ENCODE measurements at places on chromosomes 12 and 14.

- DNase-seq, result no peak
These were observed 15.9 kb downstream of the COL2A1 start for GRCh38 chr12:47988073-47989022.

DNA sequence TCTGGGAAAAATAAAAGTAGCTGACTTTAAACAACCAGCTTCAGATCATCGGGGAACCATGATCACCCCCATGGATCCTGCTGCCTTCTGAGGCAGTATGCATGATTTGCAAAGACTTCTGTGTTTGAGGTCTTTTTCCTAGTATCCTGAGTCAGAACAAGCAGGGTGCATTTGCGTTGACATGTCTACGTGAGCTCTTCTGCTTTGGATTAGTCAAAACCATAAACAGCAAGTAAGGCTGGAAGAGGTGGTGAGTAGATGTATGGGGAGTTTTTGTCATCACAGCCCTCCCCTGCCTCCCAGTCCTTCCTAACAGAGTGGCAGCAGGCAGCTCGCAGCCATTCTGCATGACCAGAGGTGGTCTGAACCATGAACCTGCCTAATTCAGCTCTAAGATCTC, 24.1 kb downstream of the PLEKHG7 start:
- no peak for DNase-seq

- DNase-seq, result no peak
These were observed 27.4 kb downstream of the OAS2 start for GRCh38 chr12:113005762-113006161.

DNA sequence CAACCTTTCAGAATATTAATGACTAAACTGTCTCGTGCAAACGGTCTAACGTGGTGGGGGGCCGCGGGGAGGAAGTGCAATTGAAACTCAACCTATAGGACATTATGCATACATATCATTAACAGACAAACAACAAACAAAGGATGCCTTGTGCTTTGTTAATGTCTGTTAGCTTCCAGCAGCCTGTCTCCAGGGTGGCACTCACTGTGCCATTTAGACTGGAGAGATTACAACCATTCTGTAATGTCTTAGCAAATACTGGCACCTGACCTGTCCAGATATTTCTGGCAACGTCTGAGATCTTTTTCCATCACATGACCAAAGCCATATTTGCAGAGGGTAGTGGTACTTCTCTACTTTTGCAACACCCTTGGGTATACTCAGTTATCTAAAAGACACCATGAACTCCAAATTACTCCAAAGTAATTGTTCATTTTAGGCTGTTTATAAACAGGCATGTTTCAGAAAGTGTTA, 11.6 kb downstream of the BHLHE41 start:
- no peak for DNase-seq

DNA sequence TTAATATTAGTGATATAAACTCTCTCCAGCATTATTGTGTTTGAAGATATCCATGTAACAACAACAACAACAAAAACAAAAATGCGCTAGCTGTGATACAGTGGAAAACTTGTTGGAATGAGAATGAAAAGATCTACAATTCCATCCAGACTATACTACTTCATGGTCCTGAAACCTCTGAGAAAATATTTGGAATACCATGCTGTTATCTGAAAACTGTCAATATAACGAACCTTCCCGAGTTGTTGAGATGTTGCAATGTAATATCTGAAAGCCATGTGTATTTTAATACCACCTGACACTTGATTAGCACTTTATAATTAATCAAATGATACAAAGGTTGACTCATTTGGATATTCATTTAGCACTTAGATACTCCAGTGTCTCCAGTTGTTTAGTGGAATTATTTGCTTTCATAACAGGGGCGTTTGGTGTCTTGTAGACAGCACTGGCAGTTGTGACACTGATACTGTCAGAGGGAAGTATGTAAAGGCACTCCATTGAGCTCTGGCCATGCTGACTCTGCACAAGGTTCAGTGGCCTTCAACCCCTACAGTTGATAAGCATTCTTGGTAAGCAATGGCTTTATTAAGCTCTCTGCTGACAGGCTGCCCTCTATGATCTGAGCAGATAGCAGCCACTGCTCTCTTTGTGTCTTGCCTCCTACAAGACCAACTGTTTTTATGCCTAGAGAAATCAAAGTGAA, 447.1 kb upstream of the SEL1L start:
- no peak for DNase-seq

DNA sequence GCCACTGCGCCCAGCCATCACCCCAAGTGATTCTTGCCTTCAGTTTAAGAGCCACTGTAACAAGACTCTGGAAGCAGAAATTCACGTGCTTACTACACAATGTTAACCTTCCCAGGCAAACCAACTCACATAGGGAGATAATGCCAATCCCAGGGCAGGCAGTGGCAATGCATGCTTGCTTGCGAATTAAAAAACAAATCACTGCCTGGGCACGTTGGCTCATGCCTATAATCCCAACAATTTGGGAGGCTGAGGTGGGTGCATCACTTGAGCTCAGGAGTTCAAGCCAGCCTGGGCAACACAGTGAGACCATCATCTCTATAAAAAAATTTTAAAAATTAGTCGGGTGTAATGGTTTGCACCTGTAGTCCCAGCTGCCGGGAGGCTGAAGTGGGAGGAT, 37.8 kb upstream of the P2RX4 start:
- no peak for DNase-seq

GRCh38 chr12:108260039-108260438, 79.1 kb downstream of the CMKLR1 start:
- DNase-seq, result no peak

- DNase-seq, result no peak
These were observed 41.5 kb upstream of the CCDC60 start for GRCh38 chr12:119292893-119293630.

- no peak for DNase-seq
These were observed 3.0 kb upstream of the GARIN2 start for GRCh38 chr14:67186172-67186768.

GRCh38 chr14:36955376-36955775, 217.0 kb downstream of the SLC25A21 start:
- DNase-seq, result no peak

DNA sequence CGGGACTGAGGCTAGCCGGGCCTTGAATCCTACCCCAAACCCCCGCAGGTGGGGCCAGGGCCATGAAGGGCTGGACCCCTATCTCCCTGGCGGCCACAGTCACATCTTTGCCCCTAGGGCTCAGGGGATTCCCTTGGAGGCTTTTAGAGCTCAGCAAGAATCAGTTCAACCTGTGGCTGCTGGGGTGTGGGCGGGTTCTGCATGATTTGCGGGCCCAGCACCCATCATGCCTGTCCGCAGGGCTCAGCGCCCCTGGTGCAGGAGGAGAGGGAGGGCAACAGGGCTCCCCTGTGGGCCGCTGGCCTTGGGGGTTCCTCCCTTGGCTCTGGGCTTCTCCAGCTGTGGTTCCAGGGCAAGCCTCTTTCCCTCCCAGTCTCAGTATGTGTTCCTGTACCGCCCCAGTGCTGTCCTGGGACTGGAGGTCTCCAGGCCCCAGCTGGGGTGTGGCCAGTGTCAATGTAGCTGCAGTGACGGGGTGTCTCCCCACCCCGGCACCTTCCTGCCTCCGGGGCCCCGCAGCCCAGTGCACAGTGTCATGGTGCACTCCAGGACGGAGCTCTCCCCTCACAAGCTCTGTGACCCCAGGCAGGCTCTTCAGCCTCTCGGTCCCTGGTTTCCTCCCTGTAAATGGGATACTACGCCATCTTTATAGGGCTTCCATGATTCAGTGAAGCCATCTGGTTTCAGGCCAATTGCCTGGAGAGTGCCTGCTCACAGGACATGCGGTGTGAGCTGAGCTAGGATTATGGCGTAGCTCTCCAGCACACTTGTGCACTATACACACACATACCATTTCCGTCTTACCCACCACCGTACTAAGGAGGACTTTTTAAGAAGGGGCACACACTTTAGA, 9.9 kb upstream of the LBHD2 start:
- DNase-seq, result no peak

GRCh38 chr12:8154526-8154925, 2.3 kb upstream of the ZNF705A start:
- no peak for DNase-seq

DNA sequence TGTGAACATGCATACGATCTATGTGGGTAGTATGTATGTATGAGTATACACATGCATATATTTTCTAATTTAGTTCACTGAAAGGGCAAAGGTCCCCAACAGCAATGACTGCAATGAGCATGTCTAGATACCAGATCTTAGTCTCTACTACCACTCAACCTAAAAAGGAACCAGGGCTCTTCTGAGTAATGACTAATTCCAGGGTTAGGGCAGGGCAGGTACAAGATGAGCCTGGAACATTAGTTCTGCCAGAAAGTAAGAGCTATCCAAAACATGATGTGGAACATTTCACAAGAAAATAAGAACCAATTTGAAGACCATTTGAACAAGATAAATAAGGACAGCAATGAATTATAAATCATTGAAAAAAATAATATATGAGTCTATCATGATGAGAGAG, 91.3 kb upstream of the PDZRN4 start:
- DNase-seq, result no peak

- no peak for DNase-seq
These were observed 56.3 kb upstream of the SLC6A13 start for GRCh38 chr12:318759-319515.

DNA sequence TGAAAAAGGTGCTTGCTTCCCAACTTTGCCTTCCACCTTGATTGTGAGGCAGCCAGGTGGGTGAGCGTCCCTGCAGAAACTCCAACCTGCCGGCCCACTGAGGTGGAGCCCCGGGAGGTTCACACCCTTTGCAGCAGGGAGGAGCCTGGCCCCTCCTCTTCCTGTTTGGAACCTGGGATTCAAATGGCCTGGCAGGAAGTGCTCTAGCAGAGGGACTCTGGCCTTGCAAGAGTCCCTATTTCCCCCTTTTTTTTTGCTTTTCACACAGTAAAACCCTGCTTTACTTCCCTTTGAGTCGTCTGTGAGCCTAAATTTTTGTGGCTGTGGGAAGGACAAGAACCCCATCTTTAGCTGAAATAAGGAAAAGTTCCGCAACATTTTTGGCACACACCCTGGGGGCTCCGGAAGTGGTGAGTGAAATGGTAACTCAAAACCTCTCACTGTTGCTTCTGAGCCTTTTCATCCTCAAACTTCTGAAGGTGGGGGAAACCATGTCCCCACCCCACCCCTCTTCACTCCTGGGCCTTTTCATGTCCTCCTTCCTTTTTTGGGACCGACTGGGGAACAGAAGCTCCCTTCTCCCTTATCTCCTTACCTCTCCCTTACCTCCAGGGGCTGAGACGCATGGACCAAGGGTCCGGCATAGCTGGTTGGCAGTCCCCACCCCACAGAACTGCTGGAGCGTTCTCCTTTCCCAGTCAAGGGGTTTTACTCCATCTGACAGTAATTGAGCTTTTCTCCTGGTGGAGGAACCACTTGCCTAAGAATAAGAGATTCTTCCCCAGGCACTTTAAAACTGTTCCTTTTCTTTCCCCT, 102.0 kb downstream of the KCNMB4 start:
- no peak for DNase-seq

DNA sequence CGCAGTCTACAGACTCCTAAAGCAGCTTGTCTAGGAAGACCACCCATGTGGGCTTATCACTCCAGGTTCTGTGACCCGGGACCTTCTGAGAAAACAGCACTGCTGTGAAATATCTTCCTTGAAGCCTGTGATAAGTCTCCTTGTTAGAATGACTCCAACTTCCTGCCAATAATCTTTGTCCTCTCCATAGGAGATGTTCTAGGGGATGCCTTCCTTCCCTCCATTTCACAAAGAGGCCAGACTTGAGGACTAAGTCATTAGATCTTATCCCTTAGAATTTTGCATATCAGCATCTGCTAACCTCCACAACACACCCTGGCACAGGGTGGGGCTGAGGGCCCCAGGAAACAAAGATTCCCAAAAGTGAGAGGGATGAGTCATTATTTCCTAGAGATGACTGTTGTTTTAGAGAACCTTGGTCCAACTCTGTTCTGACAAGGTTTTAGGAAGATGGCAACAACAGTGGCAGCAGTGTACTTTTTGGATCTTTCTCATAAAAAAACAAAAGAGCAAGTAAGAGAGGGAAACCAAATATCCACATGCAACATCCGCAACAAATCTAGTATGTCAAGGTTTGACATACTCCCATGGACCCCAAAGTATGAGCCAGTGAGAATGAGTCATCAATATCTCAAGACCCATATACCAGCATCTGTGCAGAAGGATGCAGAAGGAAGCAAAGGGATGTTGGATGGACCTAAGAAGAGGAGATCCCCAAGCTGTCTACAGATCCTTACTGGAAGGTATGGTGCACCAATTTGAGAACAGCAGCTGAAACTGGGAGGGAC, 6.0 kb downstream of the LTB4R start:
- DNase-seq, result no peak

DNA sequence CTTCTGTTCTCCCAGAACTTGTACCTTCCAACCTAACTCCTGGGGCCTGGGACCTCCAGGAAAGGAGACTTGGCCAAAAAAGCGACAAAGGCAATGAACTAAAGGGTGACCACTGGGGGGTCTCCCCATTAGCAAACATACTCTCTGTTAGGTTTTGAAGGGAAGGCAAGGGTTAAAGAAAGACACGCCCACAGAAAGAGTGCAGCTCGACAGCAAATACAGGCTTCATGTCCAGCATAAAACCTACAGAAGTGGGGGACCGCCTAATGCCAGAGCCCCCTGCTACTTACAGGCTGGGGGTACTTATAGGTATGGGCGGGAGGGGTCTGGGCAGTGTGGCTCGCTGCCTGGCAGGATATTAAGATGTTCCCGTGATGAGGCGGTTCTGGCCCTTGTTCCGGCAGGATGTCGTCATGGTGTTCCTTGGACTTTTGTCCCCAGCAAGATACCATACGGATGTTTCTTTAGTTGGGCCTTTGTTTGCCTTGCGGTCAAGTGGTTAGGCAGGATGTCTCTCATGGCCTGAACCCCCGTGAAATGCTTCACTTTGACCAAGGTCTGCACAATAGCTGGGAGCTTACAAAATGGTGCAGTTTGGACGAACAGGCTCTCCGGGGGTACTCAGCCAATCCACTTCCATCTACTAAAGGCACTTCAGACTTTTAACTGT, 53.4 kb downstream of the PRMT8 start:
- DNase-seq, result no peak

DNA sequence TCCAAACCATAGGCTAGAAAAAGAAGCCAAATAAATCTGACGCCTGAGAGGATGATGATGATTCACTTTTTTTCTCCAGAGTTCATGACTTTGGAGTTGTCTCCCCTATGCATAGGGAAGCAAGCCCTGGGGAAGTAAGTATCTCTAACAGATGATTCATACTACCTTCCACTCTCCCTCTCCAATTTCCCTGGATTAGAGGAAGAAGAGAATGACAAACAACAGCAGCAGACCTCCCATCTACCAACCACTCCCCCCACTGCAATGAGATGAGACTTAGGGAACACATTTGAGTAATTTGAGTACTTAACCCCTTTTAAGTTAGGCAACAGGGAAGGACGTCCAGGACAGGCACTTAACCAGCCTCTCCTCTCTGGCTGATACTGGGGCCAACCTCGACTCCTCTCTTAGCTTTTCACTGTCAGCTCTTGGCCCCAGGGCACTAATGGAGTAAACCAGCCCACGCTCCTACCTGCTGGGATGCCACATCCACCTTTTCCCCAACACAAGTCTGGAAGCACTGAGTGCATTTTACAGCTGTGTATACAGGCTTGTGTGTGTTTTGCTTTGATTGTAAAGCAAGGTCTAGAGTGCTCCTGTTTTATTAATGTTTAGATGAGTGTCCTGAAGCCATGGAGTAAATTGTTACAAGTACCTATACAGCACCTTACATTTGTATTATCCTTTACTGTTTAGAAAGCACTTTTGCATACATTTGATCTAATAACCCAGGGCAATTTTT, 180.7 kb downstream of the PHLDA1 start:
- DNase-seq, result no peak

Data from activated T-helper 1 cell treated with Interleukin-2 at 50 U/mL for 16 hours (primary cell).